Stimulated activated CD4-positive, alpha-beta T cell treated with anti-CD3 and anti-CD28 coated beads, Interleukin-1b, Interleukin-23, amount 100 ng/mL, for 1 hour (primary cell): ENCODE measurements at places on chromosomes 11 and 22.
A peak's percentile ranks its signal among the peaks of the same experiment; 100 is the strongest.

- no peak for DNase-seq
Observed at GRCh38 chr11:2525941-2526807, 81.4 kb downstream of the KCNQ1 start.

DNA sequence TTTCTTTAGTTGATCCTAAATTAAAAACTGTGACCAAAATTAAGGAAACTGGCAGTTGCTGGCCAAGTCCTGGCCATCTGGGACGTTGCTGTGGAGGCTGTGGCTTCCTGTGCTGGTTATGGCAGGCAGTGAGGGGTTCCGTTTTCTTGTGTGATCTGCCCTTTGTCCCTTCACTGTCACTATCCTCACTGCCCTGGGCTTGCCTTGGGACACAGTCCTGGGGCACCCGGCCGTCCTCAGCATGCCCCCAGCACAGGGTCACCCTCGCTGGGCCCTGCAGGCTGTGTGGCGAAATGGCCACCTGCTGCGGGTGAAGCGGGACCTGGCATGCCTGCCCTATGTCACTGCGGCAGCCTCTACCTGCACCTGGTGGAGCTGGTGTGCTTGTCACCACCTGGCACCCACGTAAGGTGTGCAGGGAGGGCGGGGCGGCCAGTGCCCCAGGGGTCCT, 52.5 kb upstream of the SLC22A12 start:
- DNase-seq = no peak

DNA sequence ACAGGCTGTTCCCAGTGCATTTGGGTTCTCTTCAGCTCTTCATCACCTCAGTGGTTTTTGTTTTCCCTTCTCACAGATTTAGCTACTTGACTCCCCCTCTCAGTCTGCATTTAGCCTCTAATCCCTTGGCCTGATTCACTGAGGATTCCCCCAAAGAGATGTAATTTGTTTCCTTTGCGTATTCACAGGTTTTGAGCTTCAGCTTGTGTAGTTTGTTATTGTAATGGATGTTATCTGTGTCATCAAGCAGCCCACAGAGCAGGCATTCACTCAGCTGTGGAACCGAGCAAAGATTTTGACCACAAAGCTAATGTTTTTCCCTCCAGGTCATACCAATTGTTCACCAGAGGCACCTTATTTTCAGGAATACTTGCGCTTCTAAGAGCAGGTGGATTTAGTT, 6.4 kb upstream of the ME3 start:
- no peak for DNase-seq

DNA sequence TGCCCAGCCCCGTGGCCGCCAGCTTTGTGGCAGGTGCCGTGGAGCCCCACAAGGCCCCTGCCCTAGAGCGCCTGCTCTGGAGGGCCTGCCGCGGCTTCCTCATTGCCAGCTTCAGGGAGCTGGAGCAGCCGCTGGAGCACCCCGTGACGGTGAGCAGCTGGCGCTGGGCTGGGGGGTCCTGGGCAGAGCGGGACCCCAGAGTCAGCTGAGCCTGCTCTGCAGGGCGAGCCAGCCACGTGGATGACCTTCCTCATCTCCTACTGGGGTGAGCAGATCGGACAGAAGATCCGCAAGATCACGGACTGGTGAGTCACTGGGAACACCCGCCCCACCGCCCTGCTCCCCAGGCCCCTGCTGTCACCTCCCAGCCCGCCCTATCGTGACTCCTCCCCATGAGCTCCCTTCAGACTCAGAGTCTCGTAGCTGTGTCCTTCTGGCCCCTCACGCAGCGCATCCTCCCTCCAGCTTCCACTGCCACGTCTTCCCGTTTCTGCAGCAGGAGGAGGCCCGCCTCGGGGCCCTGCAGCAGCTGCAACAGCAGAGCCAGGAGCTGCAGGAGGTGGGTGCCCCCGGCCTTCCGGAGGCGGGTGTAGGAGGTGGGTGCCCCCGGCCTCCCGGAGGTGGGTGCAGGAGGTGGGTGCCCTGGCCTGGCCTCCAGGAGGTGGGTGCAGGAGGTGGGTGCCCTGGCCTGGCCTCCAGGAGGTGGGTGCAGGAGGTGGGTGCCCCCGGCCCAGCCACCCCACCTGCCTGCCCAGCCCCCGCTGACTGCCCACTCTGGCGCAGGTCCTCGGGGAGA, 4.7 kb downstream of the TCIRG1 start:
- DNase-seq = no peak

DNA sequence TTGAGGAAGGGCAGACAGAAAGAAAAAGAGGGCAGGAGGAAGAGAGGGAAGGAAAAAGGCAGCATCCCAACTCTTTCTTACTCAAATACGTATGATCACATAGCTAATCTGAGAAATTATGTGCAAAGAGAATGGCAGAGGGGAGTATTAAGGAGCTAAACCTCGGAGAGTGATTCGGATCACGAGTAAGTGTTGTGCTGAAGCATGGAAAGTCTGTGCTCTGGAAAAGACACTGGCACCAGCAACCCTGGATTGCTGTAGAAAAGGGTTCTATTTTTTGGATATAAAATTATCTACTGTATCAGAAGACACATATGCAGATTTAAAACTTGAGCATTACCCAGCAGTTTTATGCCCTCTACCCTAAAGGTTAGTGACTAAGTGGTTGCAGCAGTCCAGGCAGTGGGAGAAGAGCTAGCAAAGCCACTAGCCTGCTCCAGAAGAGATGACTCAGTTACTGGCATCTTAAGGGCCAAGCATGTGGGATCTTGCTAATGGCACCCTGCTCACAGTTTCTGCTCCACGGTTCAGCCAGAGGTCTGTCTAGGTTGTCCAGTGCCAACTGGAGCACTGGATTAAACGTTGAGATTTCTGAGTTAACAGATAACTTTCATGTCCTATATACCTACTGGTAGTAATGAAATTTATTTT, 151.7 kb downstream of the SWAP70 start:
- DNase-seq = no peak

- DNase-seq = no peak
Observed at GRCh38 chr11:13286279-13286821, 8.8 kb downstream of the BMAL1 start.

GRCh38 chr22:50531546-50531961, 1.7 kb upstream of the TYMP start:
- no peak for DNase-seq

- DNase-seq = peak; percentile 61
Observed at GRCh38 chr11:57456960-57457642, 3.2 kb upstream of the RTN4RL2 start.

- no peak for DNase-seq
Observed at GRCh38 chr11:1504581-1505290, 18.2 kb upstream of the MOB2 start.

- DNase-seq = no peak
Observed at GRCh38 chr22:45878051-45878781, 98.7 kb downstream of the WNT7B start.

DNA sequence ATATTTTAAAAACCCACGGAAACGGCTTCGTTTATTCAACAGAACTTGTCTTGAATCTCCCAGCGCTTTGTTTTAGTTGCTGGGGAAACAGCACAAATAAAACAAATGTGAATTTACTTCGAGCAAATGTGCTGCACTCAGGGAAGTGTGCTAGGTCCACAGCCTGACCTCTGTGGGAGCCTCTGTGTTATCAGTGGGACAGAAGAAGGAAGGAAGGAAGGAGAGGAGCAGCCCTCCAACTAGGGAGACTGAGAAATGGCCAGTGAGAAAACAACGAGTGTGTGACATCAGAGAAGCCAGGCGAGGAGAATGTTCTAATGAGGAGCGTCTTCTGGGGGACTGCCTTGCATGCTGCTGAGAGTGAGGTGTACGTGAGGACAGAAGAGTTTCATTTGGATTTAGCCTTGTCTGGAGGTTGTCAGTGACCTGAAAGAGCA, 42.7 kb downstream of the PPP6R3 start:
- no peak for DNase-seq

- DNase-seq = no peak
Observed at GRCh38 chr11:26194881-26195280, 137.0 kb upstream of the ANO3 start.

GRCh38 chr11:113113801-113114704, 152.8 kb downstream of the NCAM1 start:
- DNase-seq = no peak

- DNase-seq = no peak
Observed at GRCh38 chr11:72634016-72634415, 40.2 kb downstream of the PDE2A start.

- DNase-seq = no peak
Observed at GRCh38 chr11:134502153-134502550, 90.1 kb upstream of the B3GAT1 start.

DNA sequence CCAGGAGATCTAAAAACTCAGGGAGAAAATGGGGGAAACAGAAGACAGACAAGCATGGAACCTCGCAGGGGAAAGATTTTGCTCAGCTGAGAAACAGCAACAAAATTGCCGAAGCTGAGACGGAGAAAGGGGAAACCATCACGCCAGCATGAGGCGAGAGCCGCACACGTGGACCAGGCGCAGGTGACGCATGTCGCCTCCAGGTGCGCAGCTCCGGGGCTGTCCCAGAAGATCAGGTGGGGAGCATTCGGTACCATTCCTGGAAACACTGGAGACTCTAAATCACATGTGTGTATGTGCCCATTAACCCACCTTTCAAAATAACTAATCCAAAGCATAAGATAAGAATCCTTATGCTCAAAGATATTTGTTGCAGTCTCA, 121.7 kb downstream of the BRD1 start:
- no peak for DNase-seq
